ENCODE measurements at places on chromosomes 12 and 14. TPM values are rescaled to one million over a fixed set of nuclear protein-coding genes. Genes with fewer than 3 reads are reported as not detected.

Gene RNASE11
- total RNA-seq: not detected

Gene NID2
- 25.9 TPM for total RNA-seq

Gene L3HYPDH
- 28.0 TPM for total RNA-seq

GRCh38 chr12:107134558-107134957 lies 41.2 kb upstream of the CRY1 start:
- DNase-seq: no peak

GRCh38 chr12:10540776-10541205 lies 35.1 kb downstream of the EIF2S3B start:
- DNase-seq: no peak

DNA sequence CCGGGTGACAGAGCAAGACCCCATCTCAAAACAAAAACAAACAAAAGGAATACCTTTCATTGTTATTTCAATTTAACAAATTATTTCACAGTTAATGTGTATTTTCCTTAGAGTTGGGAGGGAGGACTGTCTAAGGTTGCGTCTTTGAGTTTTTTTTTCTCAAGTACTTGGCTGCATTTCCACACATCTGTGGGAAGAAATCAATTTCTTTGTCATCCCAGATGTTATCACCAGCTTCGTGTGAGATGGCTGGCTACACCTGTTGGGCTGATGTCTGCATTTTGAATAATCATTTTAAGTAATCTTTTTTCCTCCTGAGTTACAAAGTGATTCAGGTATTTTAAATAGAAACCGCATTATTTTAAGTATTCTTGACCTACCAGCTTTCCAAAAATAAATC lies 59.4 kb downstream of the EML1 start:
- no peak for DNase-seq
